Fibroblast of skin of right quadriceps (primary cell): ENCODE measurements at places on chromosomes 12 and 14.

DNA sequence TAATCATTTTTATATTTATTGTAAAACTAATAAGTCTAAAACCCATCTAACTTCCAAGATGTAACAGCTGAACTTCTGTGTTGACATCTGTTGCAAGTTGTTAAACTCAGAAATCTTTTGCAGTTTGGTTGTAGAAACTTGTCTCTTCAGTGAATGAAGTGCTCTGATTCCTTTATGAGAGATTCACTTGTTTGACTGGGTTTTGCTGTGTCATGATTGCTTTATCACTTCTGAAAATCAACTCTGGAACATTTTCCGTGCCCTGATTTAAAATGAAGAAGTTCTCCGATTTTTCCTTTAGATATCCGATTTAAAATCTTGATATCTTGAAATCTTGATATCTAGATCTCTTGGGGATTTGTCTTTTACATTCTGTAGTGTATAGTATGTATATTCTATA lies 65.1 kb downstream of the DIP2B start:
- no peak for DNase-seq

GRCh38 chr14:99128185-99128584 lies 143.8 kb downstream of the BCL11B start:
- no peak for DNase-seq

- peak; percentile 46 for DNase-seq
Measured at GRCh38 chr12:88336076-88336739, 194.1 kb downstream of the TMTC3 start.

GRCh38 chr12:105417732-105418131 lies 87.2 kb downstream of the C12orf75 start:
- no peak for DNase-seq

DNA sequence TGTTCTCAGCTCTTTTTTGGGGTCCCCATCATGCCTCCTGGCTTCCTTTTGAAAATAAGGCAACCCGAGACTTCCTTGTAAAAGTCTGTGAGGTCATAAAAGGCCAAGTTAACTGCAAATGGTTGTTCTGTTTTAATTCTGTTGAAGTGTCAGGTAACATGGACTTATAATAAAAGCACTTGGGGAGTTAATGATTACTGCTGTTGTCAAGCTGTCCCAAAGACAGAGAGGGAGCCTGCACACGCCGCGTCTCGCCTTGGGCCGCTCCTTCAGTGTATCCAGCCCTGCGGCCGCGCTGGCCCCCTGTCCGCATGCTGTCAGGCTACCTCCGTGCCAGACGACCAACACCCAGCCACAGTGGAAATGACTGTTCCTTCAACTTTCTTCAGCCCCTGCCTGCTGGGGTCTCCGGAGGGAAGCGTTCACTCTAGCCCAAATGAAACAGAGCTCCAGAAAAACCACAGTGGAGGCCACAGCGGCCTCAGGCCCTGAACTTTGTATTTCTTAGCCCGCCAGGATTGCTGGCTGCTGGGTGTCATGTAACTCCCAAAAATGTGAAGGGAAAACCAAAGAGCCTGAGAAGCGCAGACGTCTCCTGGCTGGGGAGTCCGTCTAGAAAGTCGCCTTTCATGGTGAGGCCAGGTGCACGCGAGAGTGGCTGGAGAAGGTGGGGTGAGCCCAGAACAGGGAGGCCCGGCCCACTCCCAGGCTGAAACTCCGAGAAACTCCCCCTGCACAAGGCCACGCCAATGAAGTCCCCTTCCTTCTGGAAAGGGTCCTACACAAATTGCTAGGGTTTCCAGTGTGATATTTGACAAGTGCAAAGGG lies 189.1 kb downstream of the ZFP36L1 start:
- DNase-seq, result no peak

DNA sequence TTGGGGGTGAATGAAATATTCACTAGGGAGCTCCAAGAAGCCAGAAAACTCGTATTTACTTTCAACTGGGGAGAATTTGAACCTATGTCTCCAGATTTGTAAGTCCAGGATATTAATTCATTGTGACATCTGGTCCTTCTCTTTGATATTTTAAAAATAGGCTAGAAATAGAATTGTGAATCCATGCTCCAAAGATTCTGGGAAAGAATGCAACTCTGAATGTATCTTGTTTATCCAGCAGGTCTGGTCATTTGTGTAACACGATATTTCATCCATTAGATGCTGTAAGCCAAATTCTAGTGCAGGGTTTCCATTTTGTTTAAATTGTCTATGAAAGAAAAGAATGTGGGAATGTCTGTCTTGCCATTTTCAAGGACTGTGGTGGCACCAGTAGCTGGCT lies 334.7 kb downstream of the BMP4 start:
- DNase-seq, result no peak

DNA sequence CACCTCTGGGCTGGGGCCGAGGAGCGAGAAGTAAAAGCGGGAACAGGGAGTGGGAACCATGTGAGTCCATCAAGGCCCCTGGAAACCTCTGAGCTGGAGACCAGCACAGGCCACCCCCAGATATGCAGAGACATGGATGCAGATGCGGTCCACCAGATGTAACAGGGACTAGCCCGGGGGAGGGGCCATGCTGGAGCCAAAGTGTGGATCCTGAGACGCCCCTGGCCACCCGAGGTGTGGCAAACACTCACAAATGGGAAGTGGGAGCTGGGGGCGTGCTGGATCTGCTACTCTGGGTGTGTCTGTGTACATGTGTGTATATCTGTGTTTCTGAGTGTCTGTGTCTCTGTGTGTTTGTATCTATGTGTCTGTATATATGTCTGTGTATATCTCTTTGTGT lies 12.8 kb downstream of the MYL2 start:
- DNase-seq, result no peak

DNA sequence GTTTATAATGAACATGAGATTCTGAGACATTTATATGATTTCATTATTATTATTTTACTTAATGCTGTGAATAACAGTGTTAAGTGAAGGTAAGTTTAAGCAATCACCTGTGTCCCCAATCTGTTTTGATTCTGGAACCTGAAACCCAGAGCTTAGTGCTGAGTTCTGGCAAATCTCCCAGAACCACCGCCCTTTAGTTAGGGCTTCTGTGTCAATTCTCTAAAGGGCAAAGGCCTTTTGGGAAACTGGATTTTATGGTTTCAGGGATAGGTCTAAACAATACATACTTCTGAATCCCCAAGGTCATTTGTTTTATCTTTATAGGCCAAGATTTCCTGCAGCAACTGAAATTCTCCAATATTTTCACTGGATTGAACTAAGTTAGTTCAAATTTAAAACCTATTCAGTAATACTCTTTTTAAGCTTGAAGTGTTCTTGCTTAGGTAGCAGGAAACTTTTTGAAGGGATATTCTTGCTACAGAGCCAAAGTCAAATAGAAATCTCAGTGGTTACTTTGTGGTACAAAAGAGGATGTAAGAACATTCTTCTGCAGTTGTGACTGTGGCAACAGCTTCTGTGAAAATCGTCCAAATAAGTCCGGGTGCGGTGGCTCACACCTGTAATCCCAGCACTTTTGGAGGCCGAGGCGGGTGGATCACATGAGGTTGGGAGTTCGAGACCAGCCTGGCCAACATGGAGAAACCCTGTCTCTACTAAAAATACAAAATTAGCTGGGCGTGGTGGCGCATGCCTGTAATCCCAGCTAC lies 10.0 kb upstream of the PKP2 start:
- DNase-seq, result no peak

GRCh38 chr12:108846290-108846701 lies 11.1 kb downstream of the SSH1 start:
- DNase-seq, result no peak

GRCh38 chr12:64390275-64390851 lies at the start of gene C12orf56:
TSS of gene C12orf56 (minus strand) at chr12:64390758. CDS start at chr12:64390565, 193 bp downstream.
- DNase-seq, result peak; percentile 17

DNA sequence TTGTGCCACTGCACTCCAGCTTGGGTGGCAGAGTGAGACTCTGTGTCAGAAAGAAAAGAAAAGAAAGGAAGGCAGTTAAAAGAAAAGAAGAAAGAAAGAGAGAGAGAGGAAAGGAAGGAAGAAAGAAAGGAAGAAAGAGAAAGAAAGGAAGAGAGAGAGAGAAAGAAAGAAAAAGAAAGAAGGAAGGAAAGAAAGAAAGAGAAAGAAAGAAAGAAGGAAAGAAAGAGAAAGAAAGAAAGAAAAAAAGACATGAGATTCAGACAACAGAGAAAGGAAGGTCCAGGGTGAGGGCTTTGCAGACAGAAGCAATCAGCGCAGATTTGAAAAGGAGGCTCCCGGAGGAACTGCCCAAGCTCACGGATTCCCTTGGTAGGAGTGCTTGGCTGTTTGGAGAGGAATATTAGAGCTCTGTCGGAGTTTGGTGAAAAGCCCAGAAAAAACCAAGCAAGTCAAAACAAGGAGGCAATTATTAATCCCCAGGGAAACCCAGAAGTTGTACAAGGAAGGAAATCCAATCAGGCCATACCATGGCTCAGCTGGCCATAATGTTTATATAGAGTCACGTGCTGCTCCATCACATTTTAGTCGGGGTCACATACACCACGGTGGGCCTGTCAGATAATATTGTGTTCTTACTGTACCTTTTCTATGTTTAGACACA lies 11.6 kb upstream of the CCDC85C start:
- DNase-seq, result no peak

DNA sequence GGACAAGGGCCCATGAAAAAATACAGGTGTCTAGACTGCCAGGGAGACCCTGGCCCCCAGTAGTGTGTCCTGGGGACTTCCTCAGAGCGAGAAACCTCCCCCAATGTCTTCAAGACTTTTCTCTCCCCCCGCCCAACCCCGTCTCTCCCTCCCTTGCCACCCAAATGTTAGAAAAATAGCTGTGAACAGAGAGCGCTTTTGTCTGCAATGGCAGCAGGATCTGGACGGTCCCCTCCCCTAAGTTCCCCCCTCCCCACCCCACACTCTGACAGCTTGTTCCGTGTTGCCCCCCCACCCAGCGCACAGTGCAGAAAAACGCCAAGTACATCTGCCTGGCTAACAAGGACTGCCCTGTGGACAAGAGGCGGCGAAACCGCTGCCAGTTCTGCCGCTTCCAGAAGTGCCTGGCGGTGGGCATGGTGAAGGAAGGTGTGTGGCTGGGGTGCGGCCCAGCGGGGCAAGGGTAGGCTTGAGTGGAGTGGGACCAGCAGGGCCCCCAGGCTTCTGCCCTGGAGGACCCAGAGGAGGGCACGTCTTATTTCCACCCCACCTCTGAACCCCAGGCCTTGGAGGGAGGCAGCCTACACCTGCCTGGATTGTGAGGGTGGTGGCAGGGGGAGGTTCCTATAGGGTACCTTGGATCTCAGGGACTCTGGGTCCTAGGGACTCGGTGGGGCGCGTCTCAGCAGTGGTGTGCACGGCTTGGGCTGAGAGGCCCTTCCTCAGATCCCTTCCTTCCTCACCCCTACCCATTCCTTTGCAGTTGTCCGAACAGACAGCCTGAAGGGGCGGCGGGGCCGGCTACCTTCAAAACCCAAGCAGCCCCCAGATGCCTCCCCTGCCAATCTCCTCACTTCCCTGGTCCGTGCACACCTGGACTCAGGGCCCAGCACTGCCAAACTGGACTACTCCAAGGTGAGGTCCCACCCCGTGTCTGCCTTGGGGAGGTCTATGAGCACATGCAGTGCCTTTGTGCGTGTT lies 4.8 kb downstream of the NR4A1 start:
- DNase-seq, result no peak

DNA sequence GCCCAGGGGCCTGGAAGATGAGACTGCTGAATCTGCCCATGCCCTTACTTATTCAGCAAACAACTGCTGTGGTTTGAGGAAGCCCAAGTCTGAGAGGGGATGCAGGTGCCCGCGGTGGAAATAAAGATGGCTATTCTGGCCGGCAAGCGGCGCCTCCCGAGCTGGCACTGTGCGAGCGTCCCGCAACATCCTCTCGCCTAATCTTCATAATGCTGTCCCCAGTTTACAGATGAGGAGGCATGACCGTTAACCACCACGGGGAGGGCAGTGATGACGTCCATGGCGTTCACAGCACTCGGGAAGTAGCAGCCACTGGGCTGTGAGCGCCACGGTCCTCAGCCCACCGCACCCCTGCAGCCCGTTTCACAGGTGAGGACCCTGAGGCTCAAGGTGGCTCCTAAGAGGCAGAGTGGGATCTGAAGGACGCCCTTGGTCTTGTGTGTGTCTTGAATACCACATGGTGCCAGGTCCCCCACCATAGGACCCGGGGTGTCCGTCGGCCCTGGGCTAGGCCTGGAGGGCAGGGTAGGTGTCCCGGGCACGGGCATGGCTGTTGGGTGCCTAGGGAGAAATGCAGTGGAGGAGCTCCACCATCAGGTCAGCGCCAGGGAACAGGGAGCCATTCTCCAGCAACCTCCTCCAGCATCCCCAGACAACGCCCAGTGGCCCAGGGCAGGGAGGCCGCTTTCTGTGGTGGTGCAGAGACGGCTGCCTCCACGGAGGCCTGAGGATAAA lies 20.2 kb downstream of the CHGA start:
- no peak for DNase-seq

DNA sequence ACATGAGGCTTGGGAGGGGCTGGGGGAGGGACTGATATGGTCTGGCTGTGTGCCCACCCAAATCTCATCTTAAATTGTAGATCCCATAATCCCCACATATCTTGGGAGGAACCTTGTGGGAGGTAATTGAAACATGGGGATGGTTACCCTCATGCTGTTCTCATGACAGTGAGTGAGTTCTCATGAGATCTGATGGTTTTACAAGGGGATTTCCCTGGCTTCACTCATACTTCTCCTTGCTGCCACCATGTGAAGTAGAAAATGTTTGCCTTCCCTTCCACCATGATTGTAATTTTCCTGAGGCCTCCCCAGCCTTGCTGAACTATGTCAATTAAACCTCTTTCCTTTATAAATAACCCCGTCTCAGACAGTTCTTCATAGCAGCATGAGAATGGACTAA lies 362.9 kb downstream of the PCNX1 start:
- DNase-seq, result no peak

GRCh38 chr14:90795744-90796143 lies 20.5 kb downstream of the TTC7B start:
- peak; percentile 88 for DNase-seq

GRCh38 chr14:76282581-76282980 lies 93.4 kb upstream of the ESRRB start:
- DNase-seq, result no peak

- no peak for DNase-seq
Measured at GRCh38 chr14:104389326-104390220, 190.0 kb upstream of the C14orf180 start.

DNA sequence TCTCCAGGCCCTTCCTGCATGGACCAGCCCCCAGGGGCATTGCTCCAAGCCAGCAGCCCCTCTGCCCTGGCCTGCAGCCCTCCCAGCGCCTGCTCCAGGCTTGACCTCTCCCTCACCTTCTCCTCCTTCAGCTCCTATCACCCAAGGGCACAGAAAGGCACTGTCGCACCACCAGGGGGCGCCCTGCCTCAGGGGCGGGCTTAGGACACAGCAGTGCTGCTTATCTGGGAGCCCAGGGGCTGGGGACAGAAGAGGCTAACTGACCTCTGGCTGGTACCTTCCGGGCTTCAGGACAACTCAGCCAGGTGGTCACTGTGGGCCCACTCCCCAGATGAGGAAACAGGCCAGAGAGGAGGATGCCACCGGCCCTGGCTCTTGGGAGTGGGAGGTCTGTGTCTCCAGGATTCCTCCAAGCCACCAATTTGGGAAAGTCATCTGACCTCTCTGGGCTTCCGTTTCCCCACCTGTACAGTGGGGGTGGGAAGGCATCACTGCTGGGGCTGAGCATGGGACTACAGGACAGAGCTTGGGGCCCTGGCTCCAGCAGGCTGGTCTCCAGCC lies 25.3 kb upstream of the GPR132 start:
- peak; percentile 68 for DNase-seq
